ENCODE measurements at places on chromosomes 2 and 18. TPM values are rescaled to one million over a fixed set of nuclear protein-coding genes. Genes with fewer than 3 reads are reported as not detected.

SH2D6 gene
- total RNA-seq: 0.43 TPM

FSIP2 gene
- not detected for total RNA-seq

VWA3B gene
- not detected for total RNA-seq

DNA sequence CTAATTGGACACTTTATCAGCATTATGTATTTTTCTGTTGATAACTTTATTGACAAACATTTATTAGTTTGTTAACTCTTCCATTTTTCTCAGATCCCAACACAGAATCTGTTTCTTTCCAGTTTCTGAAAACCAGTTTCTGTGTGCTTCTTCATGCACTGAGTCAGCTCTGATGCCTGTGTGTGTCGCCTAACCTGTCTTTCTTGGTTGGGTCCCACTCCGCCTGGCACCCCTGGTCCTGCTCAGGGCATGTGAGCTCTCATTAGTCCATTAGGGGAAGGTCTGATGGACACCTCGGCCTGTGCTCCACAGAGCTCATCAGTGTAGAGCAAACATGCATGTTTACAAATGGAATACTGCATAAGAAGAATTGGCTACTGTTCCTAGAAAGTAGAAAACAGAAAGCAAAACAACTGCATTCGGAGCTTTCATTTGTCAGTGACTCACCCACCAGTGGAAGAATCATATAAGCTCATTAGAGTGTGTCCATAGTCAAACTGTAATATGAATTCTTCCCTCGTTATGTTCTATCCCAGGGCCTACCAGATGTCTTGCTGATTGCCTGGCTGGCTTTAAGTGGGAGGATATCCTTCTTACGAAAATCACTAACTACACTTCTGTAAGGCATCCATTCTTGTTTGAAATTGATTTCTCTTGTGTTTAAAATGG, 137.7 kb downstream of the SNTG2 start:
- H3K27ac ChIP-seq: no peak overlapping the region
- DNase-seq: no peak
- H3K4me1 ChIP-seq: peaks cover 2% of the 10 kb centered on the region
- no peak overlapping the region for H3K4me3 ChIP-seq
- no peaks in the 10 kb centered on the region for H3K36me3 ChIP-seq
- H3K27me3 ChIP-seq: no peaks in the 10 kb centered on the region

- H3K4me3 ChIP-seq: no peak overlapping the region
- no peak overlapping the region for H3K27ac ChIP-seq
- H3K4me1 ChIP-seq: no peaks in the 10 kb centered on the region
- H3K36me3 ChIP-seq: no peaks in the 10 kb centered on the region
- no peak for DNase-seq
Observed at GRCh38 chr2:189337656-189338055, 103.6 kb upstream of the WDR75 start.

MAP2 gene
- not detected for total RNA-seq

GRCh38 chr2:200369886-200370285, 63.4 kb downstream of the SPATS2L start:
- no peak overlapping the region for H3K27ac ChIP-seq
- peaks cover 21% of the 10 kb centered on the region for H3K4me1 ChIP-seq
- no peak overlapping the region for H3K4me3 ChIP-seq
- no peaks in the 10 kb centered on the region for H3K27me3 ChIP-seq

KIF1A gene
- total RNA-seq: 0.58 TPM

DNA sequence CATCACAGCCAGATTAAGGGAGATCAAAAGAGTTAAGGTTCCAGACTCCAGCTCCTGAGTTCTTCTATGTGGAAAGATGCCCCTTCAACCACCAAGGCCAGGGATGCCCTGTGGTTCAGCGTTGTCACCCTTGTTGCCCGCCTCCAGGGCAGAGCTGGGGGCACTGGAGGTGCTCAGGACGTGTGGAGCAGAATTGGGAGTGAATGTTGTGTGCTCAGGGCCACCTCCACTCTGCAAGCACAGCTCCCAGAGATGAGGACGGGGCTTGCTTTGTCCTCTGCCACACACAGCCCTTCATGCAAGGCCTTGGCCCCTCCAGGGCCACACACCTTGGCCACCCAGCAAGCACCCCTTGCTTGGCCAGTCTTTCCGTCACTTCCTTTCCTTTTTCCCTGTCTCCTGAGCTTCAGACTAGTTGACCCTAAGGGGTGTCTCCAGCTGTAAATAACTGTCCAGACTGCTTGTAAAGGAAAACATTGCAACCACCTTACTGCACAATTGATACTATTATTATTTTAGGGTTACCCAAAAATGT, 103.3 kb downstream of the AGAP1 start:
- no peak overlapping the region for H3K27ac ChIP-seq
- no peaks in the 10 kb centered on the region for H3K4me1 ChIP-seq
- H3K36me3 ChIP-seq: no peaks in the 10 kb centered on the region
- no peaks in the 10 kb centered on the region for H3K27me3 ChIP-seq

- H3K4me3 ChIP-seq: no peak overlapping the region
- H3K4me1 ChIP-seq: no peaks in the 10 kb centered on the region
- H3K27me3 ChIP-seq: peaks cover 13% of the 10 kb centered on the region
- H3K36me3 ChIP-seq: no peaks in the 10 kb centered on the region
- H3K27ac ChIP-seq: no peak overlapping the region
- no peak for DNase-seq
Observed at GRCh38 chr2:152454371-152454770, 119.4 kb downstream of the FMNL2 start.

- no peaks in the 10 kb centered on the region for H3K36me3 ChIP-seq
- no peak overlapping the region for H3K4me3 ChIP-seq
- H3K27me3 ChIP-seq: peaks cover 10% of the 10 kb centered on the region
- H3K4me1 ChIP-seq: no peaks in the 10 kb centered on the region
Observed at GRCh38 chr2:64470071-64470470, 16.1 kb downstream of the LGALSL start.

- H3K36me3 ChIP-seq: peaks cover 17% of the 10 kb centered on the region
- H3K4me1 ChIP-seq: peaks cover 3% of the 10 kb centered on the region
- H3K27me3 ChIP-seq: no peaks in the 10 kb centered on the region
- H3K4me3 ChIP-seq: no peak overlapping the region
- DNase-seq: no peak
Observed at GRCh38 chr2:62713837-62714236, 8.3 kb downstream of the EHBP1 start.

GRCh38 chr2:66457545-66457944, 22.6 kb downstream of the MEIS1 start:
- no peaks in the 10 kb centered on the region for H3K4me1 ChIP-seq
- no peak overlapping the region for H3K27ac ChIP-seq
- H3K27me3 ChIP-seq: no peaks in the 10 kb centered on the region
- no peak overlapping the region for H3K4me3 ChIP-seq
- H3K36me3 ChIP-seq: no peaks in the 10 kb centered on the region
- DNase-seq: no peak

KCNE4 gene
- total RNA-seq: not detected

DNA sequence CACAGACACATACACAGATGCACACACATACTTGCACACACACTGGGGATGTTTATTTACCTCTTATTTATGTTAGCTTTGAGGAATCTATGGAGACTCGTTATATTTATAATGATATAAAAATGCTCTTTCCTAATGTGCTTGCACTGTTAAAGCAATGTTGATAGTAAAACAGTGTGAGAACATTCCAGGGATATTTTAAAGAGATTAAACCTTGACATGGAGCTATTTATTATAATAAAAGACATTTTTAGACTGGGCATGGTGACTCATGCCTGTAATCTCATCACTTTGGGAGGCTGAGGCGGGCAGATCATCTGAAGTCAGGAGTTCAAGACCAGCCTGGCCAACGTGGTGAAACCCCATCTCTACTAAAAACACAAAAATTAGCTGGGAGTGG, 557.3 kb upstream of the ZNF804A start:
- H3K4me1 ChIP-seq: no peaks in the 10 kb centered on the region
- no peak overlapping the region for H3K4me3 ChIP-seq

- H3K36me3 ChIP-seq: no peaks in the 10 kb centered on the region
- H3K27ac ChIP-seq: no peak overlapping the region
- no peak overlapping the region for H3K4me3 ChIP-seq
- H3K27me3 ChIP-seq: peaks cover 7% of the 10 kb centered on the region
- no peak for DNase-seq
Observed at GRCh38 chr2:109393662-109393972, 220.1 kb downstream of the SEPTIN10 start.

- H3K4me3 ChIP-seq: no peak overlapping the region
- DNase-seq: no peak
- H3K36me3 ChIP-seq: no peaks in the 10 kb centered on the region
- H3K27ac ChIP-seq: no peak overlapping the region
- peaks cover 2% of the 10 kb centered on the region for H3K27me3 ChIP-seq
- H3K4me1 ChIP-seq: no peaks in the 10 kb centered on the region
Observed at GRCh38 chr2:199589306-199589705, 131.6 kb upstream of the SATB2 start.

- H3K4me3 ChIP-seq: no peak overlapping the region
- H3K27ac ChIP-seq: no peak overlapping the region
- no peaks in the 10 kb centered on the region for H3K4me1 ChIP-seq
- H3K27me3 ChIP-seq: no peaks in the 10 kb centered on the region
- no peak for DNase-seq
Observed at GRCh38 chr2:68499133-68499532, 31.7 kb downstream of the APLF start.

- H3K4me1 ChIP-seq: no peaks in the 10 kb centered on the region
- H3K27me3 ChIP-seq: peaks cover 3% of the 10 kb centered on the region
- no peak for DNase-seq
Observed at GRCh38 chr2:84223191-84223590, 235.9 kb downstream of the SUCLG1 start.

ALPP gene
- not detected for total RNA-seq
